NCI-H187 treated with DMSO at 0.1 percent for 48 hours (cell line): ENCODE measurements at places on chromosomes 2 and 18.

- no peak for DNase-seq
Observed at GRCh38 chr2:65107530-65107929, 22.4 kb downstream of the RAB1A start.

DNA sequence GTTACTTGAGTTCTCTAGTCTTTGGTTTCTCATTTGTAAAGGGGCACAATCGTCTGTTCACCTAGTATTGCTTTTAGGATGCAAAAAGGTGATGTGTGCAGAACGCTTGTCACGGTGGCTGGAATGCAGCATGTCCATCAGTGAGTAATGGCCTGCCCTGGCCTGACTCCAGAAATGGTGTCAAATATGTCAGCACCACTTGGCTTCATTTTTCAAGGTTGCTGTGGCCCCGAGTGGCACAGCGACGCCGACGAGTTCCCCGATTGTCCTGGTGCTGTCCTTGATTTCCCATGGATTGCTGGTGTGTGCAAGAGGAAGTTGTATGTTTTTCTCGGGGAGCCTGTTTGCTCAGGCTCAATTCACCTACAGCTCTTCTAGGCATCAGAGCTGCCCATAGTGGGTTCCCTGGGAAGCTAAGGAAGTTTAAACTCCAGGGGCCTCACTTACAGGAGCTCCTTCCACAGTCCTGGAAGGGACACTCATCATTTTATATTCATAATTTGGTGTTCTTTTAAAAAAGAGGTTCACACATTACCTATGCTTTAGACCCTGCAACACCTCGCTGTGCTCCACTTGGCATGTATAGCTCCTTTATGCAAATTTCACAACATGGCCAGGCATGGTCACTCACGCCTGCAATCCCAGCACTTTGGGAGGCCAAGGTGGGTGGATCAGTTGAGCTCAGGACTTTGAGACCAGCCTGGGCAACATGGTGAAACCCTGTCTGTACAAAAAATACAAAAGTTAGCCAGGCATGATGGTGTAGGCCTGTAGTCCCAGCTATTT, 25.6 kb upstream of the ZNF407 start:
- DNase-seq = no peak

GRCh38 chr2:11573418-11574175, 39.8 kb downstream of the GREB1 start:
- DNase-seq = no peak

- no peak for DNase-seq
Observed at GRCh38 chr2:241291977-241292376, 23.5 kb downstream of the HDLBP start.

GRCh38 chr2:215797676-215798075, 215.7 kb downstream of the MREG start:
- DNase-seq = no peak

DNA sequence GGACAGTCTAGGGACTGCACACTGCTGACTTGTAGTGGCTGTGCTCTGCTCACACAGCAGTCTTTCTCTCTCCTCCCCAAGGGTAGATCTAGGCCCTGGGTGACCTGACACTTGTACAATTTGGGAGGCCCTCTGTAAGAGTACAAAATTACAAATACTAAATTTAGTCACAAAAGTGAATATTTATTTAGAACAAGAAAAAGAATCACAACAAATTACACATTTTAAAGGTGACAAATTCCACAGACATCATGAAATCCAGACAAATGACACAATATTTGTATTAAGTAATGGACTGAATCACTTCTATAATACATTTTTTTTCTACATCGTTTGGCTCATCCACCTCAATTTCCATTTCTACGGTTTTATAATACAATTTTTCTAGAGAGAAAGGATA, 496.4 kb downstream of the TXNL1 start:
- DNase-seq = no peak

GRCh38 chr18:55861266-55861665, 273.3 kb upstream of the TCF4 start:
- no peak for DNase-seq

DNA sequence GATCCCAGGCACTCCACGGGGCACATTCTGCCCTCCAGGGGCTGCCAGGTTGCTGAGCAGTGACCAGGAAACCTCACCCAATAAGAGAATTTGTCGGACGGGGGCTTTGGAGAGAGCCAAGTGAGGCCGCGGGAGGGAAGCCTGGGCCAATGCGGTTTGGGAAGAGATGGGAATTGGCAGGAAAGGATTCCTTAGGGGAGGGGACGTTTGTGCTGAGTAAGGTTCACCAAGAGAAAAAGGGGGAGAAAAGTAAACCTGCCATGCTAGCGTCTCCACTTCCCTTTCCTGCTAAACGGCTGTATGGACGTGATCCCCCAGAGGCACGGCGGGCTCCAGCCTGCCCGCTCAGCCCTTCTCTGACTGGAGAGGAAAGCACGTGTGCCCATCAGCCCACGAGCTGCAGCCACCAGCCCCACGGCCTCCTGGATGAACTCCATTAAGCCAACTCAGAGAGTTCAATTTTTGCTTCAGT, 194.4 kb upstream of the ID2 start:
- DNase-seq = no peak

GRCh38 chr18:73739098-73739497, 408.5 kb downstream of the FBXO15 start:
- no peak for DNase-seq

DNA sequence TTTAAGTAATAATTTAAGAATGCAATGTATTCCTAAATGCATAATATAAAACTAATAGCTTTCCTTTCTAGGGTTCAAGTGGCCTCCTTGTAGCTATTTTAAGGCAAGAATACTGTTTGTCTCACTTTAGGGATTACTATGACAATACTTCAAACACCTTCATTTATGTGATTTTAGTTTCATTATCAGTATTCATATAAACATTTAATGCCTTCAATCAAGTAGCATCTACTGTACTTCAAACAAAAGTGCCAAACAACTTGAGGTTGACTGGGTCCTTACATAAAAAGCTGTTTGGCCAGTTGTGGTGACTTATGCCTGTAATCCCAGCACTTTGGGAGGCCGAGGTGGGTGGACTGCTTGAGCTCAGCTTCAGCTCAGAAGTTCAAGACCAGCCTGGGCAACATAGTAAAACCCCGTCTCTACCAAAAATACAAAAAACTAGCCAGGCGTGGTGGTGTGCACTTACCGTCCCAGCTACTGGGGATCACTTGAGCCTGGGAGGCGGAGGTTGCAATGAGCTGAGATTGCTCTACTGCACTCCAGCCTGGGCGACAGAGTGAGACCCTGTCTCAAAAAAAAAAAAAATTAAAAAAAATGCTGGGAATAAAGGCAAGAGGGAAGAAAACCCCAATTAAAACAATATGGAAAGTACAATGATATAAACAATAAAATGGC, 9.3 kb downstream of the MEX3C start:
- no peak for DNase-seq

DNA sequence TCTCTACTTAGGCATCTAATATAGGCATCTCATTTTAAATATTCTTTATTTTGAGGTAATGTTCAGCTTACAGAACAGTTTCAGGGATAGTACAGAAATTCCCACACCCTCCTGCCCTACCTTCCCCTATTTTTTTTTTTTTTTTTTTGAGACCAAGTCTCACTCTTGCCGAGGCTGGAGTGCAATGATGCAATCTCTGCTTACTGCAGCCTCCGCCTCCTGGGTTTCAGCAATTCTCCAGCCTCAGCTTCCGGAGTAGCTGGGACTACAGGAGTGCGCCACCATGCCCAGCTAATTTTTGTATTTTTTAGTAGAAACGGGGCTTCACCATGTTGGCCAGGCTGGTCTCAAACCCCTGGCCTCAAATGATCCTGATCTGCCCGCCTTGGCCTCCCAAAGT, 97.6 kb downstream of the EPB41L5 start:
- DNase-seq = no peak

GRCh38 chr2:154488801-154489200, 209.7 kb upstream of the KCNJ3 start:
- no peak for DNase-seq

GRCh38 chr2:168650781-168651180, 151.7 kb upstream of the NOSTRIN start:
- no peak for DNase-seq

DNA sequence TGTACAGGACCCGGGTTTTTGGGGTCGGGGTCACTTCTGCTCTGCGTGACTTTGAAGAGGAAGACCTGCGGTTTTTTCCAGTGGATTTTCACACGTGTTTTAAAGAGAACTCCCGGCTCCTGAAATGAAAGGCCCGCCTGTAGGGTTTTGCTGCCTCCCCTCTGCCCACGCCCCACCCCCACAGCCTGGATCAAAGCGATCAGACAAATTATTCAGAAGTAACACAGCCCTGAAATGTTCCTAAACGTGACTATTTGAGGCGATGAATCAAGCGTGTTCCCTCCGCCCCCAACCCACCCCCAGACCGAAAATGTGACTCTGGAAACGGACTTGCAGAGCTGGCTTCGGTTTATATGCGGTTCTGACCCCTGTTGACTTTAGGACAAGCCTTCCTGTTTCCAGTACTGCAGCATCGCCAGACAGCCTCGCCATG, 28.7 kb upstream of the SMIM21 start:
- no peak for DNase-seq

DNA sequence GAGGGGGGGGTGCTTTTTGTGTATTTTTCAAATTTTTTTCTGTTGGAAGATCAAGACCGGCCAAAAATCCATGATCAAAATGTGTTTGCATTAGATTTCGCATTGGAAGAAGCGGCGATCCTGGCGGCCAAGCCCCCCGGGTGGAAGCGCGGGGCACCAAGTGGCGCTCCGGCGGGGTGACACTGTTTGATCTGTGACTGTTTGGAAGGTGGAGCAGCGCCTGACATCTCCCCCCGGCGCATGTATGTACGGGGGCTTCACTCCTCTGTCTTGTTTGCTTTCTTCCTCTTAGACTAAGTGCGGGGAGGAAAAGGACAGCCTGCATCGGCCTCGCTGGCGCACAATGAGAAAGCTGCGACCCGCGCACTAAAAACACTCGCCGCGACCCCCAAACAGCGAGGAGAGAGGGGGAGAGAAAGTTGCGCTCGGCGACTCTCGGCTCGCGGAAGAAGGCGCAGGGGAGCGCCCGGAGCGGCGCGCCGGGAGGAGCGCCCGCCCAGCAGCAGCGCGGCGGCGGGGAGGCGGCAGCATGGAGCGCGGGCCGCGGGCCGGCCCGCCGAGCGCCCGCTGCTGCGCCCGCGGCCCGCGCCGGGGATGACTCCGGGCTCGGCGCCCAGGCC, 515 bp downstream of the TSHZ1 start:
- no peak for DNase-seq

GRCh38 chr2:20501974-20502373, 55.1 kb downstream of the RHOB start:
- DNase-seq = no peak

GRCh38 chr2:172376505-172377125, 50.8 kb upstream of the ITGA6 start:
- DNase-seq = no peak
